ENCODE measurements at places on chromosomes 5 and 9. TPM values are rescaled to one million over a fixed set of nuclear protein-coding genes. Genes with fewer than 3 reads are reported as not detected.

Gene PFN3
- total RNA-seq, result not detected

Gene IL13
- 0.42 TPM for total RNA-seq

Gene LECT2
- total RNA-seq, result not detected

Gene SDHA
- total RNA-seq, result 91.1 TPM

Gene BTNL8
- 0.57 TPM for total RNA-seq
